AG09309 (cell line): ENCODE measurements at places on chromosomes 4 and X.

DNA sequence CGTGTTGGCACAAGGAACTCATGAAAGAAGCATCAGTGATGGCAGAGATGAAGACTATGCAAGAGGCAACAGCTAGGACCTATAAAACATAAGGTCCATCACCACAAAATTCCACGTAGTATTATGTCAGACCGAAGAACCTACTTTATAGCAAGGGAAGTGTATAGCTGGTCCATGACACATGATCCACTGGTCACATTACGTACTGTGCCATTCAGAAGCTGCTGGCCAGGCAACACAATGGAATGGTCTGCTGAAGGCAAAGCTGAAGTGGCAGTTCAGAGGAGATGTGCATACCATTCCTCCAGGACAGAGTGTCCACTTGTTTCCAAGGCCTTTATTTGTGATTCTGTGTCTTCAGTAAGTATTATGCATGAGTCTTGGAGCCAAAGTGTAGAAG is 215.5 kb upstream of the UGT8 start:
- DNase-seq = no peak

DNA sequence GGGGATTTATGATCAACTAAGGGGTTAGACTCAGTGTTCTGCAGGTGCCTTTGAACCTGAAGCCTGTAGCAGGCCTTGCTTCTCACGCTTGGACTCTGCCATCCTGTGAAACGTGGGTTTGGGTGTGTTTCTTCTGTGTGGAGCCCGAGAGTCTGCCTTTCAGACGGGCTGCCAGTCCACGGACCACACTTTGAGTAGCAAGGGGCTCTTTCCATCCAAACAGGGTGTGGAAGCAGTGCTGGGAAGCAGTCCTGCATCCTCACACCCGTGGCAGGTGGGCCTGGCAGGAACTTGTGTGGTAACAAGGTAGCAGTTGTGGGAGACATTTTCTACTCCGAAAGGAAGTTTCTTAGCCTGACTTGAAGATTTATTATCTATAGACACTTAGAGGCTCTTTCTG is 22.7 kb downstream of the RGS12 start:
- no peak for DNase-seq

DNA sequence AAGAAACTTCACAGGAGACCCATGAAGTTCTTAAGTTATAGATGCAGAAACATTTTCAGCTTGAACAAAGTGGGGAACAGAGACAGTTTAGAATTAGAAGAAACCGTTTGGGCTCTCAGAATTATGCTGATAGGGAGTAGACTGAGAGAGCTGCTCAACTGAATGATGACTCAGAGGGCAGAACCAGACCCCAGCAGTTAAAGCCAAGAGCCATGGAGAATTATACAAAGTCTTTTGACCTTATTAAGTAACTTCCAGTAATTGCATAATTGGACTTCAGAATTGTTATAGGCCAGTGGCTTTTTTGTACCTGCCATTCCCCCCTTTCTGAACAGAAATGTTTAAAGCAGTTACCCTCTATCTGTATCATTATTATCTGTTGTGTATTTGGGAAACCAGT is 642.1 kb downstream of the CCSER1 start:
- no peak for DNase-seq

DNA sequence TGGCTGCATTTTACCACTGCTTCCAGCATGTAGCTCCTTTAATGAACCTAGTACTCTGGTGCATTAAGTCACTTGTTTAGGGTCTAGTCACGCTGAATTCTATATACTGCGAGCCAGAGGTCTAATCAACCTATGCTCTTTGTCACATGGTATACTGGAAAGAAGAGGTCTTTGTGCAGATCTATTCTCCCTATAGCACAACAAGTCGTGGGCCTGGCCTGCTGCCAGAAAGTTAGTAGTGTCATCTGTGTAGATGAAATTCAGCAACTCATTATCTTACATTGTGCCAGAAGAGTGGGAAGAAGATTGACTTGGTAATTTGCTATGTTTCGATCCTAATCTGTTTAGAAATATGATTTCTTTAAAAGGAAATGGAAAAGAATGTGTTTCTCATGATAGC is 80.8 kb downstream of the AWAT2 start:
- no peak for DNase-seq

GRCh38 chrX:131801911-131802310 is 221.2 kb upstream of the STK26 start:
- DNase-seq = no peak

- DNase-seq = no peak
Observed at GRCh38 chrX:153458476-153458875, 11.9 kb downstream of the HAUS7 start.

DNA sequence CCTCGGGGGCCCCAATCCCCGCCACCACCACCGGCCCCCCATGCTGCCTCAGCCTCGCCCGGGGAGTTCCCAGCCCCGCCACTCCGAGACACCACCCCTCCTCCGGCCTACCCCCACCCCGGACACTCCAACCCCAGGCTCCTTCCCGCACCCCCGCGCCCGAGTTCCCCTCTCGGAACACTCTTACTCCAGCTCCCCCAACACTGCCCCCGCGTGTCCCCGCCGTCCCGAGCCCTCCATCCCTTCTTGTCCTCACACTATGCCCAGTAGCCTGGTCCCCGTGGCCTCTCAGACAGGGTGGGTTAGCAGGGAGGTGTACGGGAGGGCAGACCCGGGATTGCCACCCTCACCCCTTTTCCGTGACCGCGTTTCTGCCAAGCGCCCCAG is 276.1 kb downstream of the BCOR start:
- no peak for DNase-seq
